A673 (cell line): ENCODE measurements at places on chromosomes 4 and X. TPM values are rescaled to one million over a fixed set of nuclear protein-coding genes. Genes with fewer than 3 reads are reported as not detected.

GRCh38 chrX:44842550-44843317, 1.1 kb upstream of the DUSP21 start:
- DNase-seq = no peak

GRCh38 chr4:4690854-4691253, 149.0 kb upstream of the STX18 start:
- DNase-seq = no peak

The SASH3 gene
- not detected in 2 replicates for total RNA-seq

DNA sequence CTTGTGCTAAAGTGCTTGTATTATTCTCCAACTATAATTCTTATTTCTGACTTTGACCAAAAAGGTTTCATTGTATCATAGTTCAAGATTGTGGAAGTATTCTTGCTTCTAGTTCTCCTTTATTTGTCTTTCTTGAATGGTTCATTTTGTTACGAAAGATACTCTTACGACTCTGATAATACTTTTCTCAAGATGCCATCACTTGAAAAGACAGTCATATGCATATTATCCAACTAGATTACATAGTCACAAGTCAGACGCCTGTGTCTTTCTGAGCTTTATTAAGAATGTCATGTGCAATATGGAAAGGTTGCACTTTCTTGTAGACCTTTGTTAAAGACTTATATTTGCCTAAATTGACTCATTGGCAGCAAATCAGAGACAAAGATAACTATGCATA, 71.4 kb upstream of the HPGD start:
- DNase-seq = no peak

GRCh38 chr4:87497159-87497558, 32.0 kb downstream of the SPARCL1 start:
- no peak for DNase-seq

DNA sequence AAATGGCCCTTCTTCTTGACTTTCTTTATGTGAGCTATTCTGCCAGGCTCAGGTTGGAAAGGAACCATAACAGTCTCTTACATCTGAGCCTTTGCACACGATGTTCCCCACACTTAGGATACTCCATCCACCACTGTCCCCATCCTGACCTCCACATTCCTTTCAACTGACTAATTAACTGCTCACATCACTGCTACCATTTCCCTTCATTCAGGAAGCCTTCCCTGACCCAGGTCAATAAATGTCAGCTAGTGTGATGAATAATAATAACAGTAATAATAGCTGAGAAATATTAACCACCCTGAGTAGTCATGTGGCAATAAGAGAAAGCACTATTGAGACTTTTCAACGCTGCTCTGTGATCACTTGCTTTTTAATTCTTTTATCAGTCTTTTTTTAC, 291.7 kb downstream of the KCNIP4 start:
- DNase-seq = no peak
